ENCODE measurements at places on chromosomes 1 and 21.

DNA sequence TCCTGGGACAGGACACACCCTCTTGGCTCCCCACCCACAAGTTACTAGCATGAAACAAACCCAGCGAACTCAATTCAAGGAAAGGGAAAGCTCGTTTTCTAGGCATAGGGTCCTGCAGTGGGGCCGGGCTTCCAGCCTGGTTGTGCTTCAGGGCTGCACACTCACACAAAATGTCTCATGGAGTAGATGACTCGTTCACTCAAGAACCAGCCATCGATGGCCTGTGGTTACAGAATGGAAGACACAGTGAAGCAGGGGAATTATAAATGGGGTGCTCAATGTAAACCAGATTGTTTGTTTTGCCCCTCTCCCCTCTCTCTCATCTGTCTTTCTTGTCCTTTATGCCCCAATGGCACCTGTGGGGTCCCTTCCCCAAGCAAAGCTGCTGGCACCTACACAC, 56.0 kb upstream of the COX20 start:
- no peak for DNase-seq

DNA sequence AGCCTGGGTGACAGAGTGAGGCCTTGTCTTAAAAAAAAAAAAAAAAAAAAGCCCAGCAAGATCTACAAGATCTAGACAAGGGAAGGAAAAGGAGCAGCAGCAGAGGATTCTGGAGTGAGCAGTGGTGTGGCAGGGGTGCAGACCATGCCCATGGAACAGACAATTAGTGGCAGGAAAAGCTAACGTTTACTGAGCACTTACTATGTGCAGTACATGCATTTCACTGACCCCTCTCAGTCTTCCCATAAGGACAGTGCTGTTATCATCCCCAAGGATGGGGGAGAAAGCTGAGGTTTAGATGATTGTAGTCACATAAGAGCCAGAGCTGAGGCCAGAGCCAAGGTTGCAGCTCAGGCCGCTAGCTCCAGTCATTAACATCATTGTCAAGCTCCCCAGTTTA, 5.9 kb downstream of the PODN start:
- DNase-seq, result no peak

DNA sequence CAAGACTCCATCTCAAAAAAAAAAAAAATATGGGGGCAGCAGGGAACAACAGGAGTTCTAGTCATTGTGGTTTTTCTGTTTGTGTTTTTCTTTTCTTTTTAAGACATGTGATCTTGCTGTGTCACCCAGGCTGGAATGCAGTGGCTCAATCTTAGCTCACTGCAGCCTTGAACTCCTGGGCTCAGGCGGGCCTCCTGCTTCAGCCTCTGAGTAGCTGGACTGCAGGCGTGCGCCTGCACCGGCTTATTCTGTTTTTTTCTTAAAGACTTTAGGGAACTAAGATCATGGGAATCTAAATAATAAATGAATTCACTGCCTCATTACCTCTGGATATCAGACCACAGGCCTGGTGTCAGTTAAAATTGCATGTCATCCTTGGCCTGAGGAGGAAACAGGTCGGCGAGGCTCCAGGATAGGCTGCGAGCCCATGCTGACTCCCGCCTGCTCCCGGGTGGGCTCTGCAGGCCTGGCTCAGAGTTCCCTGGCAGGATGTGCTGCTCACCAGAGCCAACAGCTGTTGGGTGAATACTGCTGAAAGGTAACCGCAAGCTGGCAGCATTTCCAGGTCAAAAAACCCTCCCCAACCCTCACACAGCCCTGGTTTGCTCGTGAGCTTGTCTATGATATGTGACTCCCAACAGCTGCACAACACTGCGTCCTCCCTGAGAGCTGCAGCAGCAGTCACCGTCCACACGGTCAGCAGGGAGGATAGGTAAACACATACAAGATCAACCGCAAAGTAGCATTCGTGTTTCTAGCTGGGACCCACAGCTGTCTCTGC, 58.1 kb downstream of the SCCPDH start:
- DNase-seq, result peak; percentile 71

DNA sequence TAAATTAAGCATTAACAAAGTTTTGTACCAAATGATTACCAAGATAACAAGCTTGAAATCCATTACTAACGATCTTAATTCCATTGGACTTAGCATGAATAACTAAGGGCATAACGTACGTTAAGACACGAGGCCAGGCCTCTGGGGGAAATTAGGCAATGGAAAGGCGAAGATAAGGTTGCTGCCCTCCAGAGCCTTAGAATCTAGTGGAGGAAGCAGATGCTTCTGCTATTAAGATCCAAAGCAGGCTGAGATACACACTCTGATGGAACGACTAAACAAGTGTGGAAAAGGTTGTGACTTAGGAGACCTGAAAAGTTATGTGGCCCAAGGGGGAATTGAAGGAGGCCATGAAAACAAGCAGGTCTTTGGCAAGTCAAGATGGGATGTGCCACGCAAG, 6.0 kb downstream of the AKNAD1 start:
- no peak for DNase-seq

DNA sequence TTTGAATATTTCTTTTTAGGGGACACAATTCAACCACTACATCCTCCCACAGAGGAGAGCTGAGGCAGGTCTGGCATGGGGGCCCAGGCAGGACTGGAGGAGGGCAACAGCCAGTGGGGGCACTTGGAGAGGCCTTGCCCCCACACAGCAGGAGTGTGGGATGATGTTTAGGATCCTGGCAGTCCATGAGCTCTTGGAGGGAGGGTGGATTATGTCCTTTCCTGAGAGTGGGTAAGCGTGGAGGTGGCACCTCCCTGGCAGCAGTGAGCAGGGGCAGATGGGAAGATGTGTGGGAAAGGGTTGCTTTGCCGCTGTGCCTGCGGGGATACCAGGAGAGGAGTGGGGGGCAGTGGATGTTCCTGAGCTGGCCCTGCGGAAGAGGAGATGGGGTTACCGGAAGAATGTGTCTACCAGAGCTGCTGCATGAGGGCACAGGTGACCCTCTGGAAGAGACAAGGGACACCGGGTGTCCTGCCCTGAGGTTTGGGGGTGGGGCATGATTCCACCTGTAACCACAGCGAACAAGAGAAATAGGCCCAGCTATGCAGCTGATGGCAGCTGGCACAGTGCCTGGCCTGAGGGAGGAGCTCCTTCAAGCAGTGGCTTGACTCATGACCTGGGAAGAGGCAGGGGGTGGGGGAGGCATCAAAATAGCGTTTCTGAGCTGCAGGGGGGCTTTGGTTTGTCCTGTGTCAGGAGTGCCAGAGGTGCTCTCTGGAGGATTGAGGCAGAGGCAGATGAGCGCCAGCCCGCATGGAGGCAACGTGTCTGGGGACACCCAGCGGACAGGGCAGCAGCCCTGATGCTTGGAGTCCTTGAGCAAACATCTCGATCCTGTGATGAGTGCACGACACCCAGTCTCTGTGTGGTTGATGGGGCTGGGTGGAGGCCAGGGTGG, 123.9 kb upstream of the TMPRSS2 start:
- DNase-seq, result no peak

- no peak for DNase-seq
Measured at GRCh38 chr1:68103884-68104554, 53.6 kb upstream of the DIRAS3 start.

GRCh38 chr1:6906783-6907182, 121.5 kb downstream of the CAMTA1 start:
- no peak for DNase-seq

DNA sequence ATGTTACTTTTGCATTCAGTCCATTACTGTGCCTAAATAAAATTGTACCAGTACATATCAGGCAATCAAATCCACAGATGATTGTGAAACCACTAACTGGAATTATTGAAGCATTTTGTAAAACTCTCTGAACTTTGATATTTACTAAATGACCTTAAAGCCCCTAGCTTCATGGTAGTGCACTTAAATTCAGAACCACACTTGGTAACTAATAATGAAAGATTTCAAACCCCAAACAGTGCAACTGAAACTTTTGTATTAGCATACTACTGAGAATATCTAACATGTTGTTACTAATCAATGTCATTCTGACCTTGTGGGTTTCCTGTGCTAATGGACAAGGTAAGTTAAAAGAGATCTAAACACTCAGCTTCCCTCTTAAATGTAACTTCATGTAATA, at the start of gene CFHR3:
Gene CFHR3, plus strand, starts transcription at position 238 of the 400 bp plus-strand sequence. Its CDS starts 47 bp downstream, at position 285.
- no peak for DNase-seq

DNA sequence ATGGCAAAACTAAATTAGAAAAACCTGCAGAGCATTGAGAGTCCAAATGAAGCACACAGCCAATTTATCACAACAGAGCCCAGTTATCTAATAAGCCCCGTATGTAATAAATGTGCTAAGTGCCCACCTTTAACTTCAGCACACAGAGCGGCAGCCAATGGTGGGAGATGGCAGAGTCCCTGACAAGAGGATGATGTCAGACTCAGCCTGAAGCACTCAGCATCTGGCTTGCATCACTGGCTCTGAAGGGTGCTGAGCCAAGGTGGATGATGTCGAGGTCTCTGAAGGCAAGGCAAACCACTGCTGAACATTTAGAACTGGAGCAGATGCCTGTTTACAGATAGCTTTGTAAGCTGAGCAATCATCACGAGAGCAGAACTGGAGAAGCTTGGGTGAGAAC, 118.3 kb downstream of the NUF2 start:
- no peak for DNase-seq

- DNase-seq, result no peak
Measured at GRCh38 chr1:208216062-208216461, 28.1 kb downstream of the PLXNA2 start.

- DNase-seq, result no peak
Measured at GRCh38 chr1:94863297-94863911, 43.2 kb downstream of the SLC44A3 start.

GRCh38 chr1:200351826-200352549, 57.8 kb downstream of the ZNF281 start:
- DNase-seq, result peak; percentile 47

DNA sequence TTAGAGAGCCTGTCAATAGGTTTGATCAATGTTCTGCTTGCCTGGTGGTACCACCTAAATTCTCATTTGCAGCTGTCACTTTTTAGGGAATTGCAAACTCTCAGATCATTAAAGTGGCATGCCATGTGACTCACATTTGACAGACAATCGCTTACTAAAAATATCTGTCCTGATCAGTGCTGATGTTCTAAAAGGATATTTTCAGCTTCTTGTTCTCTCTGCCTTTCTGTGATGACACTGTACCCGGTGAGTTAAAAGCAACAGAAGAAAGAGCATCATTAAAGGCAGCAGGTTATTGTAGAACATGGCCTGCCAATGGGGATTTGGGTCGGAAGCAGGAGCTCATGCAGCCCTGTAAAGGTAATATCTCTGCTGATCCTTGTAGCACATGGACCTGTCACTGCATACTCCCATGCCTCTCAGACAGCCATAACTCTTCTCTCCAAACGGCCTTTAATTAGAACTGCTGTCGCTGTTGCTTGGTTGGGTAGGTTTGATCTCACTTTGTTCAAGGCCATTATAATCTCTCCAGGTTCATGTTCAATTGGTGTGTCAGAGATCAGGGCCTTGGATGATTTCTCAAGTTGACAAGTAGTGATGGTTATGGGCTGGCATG, 441.3 kb upstream of the DEPDC1 start:
- DNase-seq, result no peak

- DNase-seq, result no peak
Measured at GRCh38 chr1:34267326-34267725, 90.6 kb downstream of the C1orf94 start.

GRCh38 chr1:73366734-73367413, 831.1 kb downstream of the LRRIQ3 start:
- no peak for DNase-seq

DNA sequence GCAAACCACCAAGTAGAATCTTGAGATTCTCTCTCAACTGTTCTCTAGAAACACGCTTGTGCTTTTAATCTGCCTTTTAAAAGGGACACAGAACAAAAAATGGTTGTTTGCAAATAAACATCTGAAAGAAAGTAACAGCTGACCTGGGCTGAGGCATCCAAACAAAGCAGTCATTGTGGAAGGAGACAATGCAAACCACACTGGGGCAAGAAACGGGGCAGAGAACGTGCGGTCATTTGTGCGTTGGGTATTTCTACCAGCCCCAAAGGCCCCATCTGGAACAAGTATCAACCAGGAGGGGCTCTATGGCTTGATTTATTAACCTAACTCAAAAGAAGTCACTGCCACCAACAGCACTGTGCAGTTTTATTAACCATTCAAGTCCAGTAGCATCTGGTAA, 6.0 kb downstream of the STMN1 start:
- DNase-seq, result no peak

- DNase-seq, result no peak
Measured at GRCh38 chr21:17834639-17835354, 15.6 kb upstream of the C21orf91 start.

- DNase-seq, result no peak
Measured at GRCh38 chr21:41048623-41049022, 119.3 kb upstream of the BACE2 start.

DNA sequence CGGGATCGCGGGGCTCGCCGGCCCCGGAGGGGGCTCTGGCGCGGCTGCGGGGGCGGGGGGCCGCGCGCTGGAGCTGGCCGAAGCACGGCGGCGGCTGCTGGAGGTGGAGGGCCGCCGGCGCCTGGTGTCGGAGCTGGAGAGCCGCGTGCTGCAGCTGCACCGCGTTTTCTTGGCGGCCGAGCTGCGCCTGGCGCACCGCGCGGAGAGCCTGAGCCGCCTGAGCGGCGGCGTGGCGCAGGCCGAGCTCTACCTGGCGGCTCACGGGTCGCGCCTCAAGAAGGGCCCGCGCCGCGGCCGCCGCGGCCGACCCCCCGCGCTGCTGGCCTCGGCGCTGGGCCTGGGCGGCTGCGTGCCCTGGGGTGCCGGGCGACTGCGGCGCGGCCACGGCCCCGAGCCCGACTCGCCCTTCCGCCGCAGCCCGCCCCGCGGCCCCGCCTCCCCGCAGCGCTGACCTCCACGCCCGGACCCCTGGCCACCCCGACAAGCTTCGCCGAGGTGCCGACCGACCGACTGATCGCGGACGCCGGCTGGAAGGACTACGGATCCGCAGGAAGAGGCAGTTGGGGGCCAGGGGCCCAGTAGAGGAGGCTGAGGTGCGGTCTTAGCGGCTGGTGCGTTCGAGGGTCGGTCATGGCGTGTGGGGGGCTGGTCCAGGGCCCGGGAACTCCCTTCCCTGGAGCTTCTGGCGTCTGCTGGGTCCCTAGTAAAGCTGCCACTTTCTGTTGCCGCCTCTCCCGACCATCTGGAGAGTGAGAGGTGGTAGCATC, 711 bp downstream of the TRNP1 start:
- DNase-seq, result no peak

- no peak for DNase-seq
Measured at GRCh38 chr1:154361357-154361756, 36.0 kb downstream of the ATP8B2 start.

GRCh38 chr1:235068158-235069121, 60.2 kb downstream of the TOMM20 start:
- no peak for DNase-seq

DNA sequence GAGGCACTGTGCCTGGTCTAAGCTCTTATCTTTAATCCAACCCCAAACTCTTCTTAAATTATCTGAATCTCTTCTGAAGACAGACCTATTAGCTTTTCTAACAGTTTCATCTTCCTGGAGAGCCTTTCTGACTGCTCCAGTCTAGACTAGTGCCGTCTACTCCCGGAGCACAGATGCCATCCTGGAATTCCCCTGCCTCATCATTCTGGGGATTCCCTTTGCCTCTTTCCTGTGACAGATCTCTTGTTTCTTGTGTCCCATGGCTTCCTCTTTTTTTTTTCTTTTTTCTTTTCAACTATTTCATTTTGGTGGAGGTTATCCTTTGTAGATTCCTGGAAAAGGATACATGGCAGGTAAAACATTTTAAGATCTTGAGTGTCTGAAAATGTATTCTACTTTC, 11.7 kb downstream of the SEMA4A start:
- no peak for DNase-seq

- no peak for DNase-seq
Measured at GRCh38 chr1:180886338-180886737, 26.4 kb upstream of the KIAA1614 start.

All from KG1 (cell line).